ENCODE measurements at places on chromosomes 2 and 18. TPM values are rescaled to one million over a fixed set of nuclear protein-coding genes. Genes with fewer than 3 reads are reported as not detected.

TDRD15 gene
- total RNA-seq = not detected

ARL4C gene
- total RNA-seq = 185 TPM

NR4A2 gene
- total RNA-seq = 0.25 TPM

CACNB4 gene
- 0.13 TPM for total RNA-seq

CDH20 gene
- 1.3 TPM for total RNA-seq

HOXD12 gene
- not detected for total RNA-seq

SGO2 gene
- total RNA-seq = 16.5 TPM

RTP5 gene
- not detected for total RNA-seq

OR6B2 gene
- total RNA-seq = not detected

FBXO36 gene
- 3.4 TPM for total RNA-seq

SCN9A gene
- total RNA-seq = 1.8 TPM

DPYSL5 gene
- 0.16 TPM for total RNA-seq

SNED1 gene
- total RNA-seq = 6.7 TPM

SUCLG1 gene
- total RNA-seq = 39.4 TPM

NEU2 gene
- not detected for total RNA-seq

CTLA4 gene
- total RNA-seq = not detected

PROKR1 gene
- not detected for total RNA-seq

IL36RN gene
- total RNA-seq = not detected

GNLY gene
- not detected for total RNA-seq

CPLX4 gene
- total RNA-seq = not detected

SDC1 gene
- total RNA-seq = 65.5 TPM

CWC22 gene
- total RNA-seq = 6.3 TPM

CCBE1 gene
- total RNA-seq = 14.0 TPM

CXCR4 gene
- not detected for total RNA-seq

CAVIN2 gene
- total RNA-seq = 3.0 TPM

All from mesangial cell (primary cell).